Esophagus squamous epithelium (tissue), 5 donors: ENCODE measurements at places on chromosomes 2 and 18. TPM values are rescaled to one million over a fixed set of nuclear protein-coding genes. Genes with fewer than 3 reads are reported as not detected.

The VIL1 gene
- total RNA-seq, result not detected

The EVX2 gene
- total RNA-seq, result not detected

GRCh38 chr2:15672961-15673918, 81.6 kb downstream of the DDX1 start:
- DNase-seq, result no peak
- no peaks in the 10 kb centered on the region for H3K36me3 ChIP-seq
- H3K4me1 ChIP-seq, result peaks cover 5% of the 10 kb centered on the region
- no peak overlapping the region for H3K4me3 ChIP-seq

DNA sequence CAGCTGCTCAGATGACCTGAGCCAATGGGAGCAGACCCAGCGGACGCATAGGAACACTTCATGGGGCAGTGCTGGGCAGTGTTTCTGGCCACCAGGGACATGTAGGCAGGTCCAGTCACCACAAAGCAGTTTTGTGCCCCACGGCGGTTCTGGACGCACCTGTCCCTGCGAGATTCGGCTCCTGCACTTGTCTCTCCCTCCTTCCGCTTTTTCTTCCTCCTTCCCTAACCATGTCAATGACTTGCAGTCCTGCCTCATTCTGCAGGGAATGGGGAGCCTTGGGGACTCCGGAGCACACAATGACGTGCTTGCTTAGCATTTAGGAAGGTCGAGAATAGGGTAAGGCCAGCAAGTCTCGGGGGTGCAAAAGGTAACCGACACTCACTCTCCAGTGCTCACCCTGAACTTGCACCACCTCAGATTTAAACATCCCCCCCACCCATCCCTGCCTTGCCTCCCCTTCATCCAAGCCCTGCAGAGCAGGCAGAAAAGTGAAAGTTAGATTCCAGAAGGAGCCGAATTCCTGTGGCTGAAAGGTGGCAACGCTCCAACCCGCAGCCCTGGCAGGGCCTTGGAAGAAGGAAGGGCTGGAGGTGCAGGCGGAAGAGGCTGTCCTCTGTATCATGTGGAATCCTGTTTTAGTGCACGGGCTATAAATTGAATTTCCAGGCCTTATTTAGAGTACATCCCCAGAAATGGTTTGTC, 40.5 kb upstream of the ATG16L1 start:
- no peaks in the 10 kb centered on the region for H3K4me1 ChIP-seq
- H3K27me3 ChIP-seq, result no peaks in the 10 kb centered on the region
- no peak overlapping the region for H3K4me3 ChIP-seq
- H3K36me3 ChIP-seq, result no peaks in the 10 kb centered on the region
- no peak for DNase-seq

- no peaks in the 10 kb centered on the region for H3K4me1 ChIP-seq
- no peaks in the 10 kb centered on the region for H3K36me3 ChIP-seq
- DNase-seq, result no peak
- H3K27ac ChIP-seq, result no peak overlapping the region
- H3K27me3 ChIP-seq, result no peaks in the 10 kb centered on the region
These were observed 186.8 kb upstream of the LRATD1 start for GRCh38 chr2:14445670-14446069.

DNA sequence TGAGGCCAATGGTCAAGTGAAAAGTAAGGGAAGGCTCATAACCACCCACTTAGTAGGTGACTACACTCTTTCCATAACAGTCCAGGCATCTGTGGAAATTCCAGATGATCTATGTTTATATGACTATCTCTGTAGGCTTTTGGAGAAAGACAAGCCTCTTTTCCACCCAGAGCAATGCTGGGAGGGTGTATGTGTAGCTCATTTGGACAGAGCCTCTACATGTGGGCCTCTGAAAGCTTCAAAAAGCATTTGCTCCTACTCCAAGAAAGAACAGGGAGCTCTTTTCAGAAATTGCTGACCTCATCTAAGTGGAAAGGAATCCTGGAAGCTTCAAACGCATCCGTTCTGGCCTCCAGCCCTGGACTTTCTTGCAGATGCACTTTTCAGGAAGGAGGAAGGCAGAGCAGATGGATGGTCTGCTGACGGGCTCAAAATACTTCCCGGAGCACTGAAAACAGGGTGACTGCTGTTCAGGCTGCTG, 308.7 kb downstream of the LRATD1 start:
- no peaks in the 10 kb centered on the region for H3K4me1 ChIP-seq
- no peaks in the 10 kb centered on the region for H3K36me3 ChIP-seq
- H3K27ac ChIP-seq, result no peak overlapping the region
- H3K27me3 ChIP-seq, result no peaks in the 10 kb centered on the region
- DNase-seq, result no peak

GRCh38 chr18:76824754-76825153, 2.4 kb downstream of the ZNF236 start:
- no peaks in the 10 kb centered on the region for H3K36me3 ChIP-seq
- no peaks in the 10 kb centered on the region for H3K27me3 ChIP-seq
- peak overlapping the region; percentile 79 for H3K27ac ChIP-seq
- H3K4me1 ChIP-seq, result peaks cover 19% of the 10 kb centered on the region
- DNase-seq, result no peak

The RAB6C gene
- not detected for total RNA-seq

GRCh38 chr2:211423018-211423417, 866.6 kb downstream of the CPS1 start:
- no peaks in the 10 kb centered on the region for H3K27me3 ChIP-seq
- no peak overlapping the region for H3K27ac ChIP-seq

DNA sequence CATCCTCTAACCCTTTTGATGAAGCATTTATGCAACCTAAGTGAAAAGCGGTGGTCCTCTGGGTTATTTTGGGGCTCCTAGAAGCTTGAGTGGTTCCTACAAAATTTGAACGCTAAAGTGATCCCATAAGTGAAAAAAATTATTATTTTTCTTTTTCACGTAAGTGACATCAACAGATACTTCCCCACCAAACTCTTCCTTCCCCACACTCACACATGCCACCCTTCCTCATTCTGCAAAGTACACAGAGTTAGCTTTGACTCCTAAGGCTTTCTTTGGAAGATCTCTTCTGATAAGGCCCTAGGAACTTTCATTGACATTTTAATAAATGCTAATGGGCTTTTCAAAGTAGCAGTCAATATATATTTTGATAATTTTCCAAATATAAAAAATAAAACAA, 109.7 kb downstream of the DOCK10 start:
- H3K36me3 ChIP-seq, result no peaks in the 10 kb centered on the region
- no peak overlapping the region for H3K27ac ChIP-seq
- H3K27me3 ChIP-seq, result no peaks in the 10 kb centered on the region
- no peak overlapping the region for H3K4me3 ChIP-seq
- no peak for DNase-seq
- H3K4me1 ChIP-seq, result peaks cover 8% of the 10 kb centered on the region

The EML6 gene
- 1.2 TPM for total RNA-seq

- no peaks in the 10 kb centered on the region for H3K4me1 ChIP-seq
- H3K27me3 ChIP-seq, result no peaks in the 10 kb centered on the region
- no peak for DNase-seq
- H3K4me3 ChIP-seq, result no peak overlapping the region
These were observed 195.5 kb downstream of the CDCA7 start for GRCh38 chr2:173550143-173550542.

The HRH4 gene
- not detected for total RNA-seq

DNA sequence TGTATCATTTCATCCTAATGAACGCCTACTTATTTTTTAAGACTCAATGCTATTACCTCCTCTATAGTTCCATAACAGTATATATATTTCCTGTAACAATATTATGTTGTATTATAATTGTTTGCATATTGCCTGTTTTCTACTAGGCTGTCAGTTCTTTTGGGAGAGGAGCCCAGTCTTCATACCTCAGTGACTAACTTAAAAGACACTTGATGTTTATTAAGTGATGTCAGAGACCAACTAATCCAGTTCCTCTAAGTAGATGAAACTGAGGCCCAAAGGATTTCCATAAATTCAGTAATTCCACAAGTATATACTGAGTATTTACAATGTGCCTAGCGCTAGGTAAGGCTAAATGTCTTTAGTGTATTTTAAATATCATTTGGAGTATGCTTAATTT, 48.9 kb upstream of the AAK1 start:
- H3K27me3 ChIP-seq, result no peaks in the 10 kb centered on the region
- H3K4me3 ChIP-seq, result no peak overlapping the region
- DNase-seq, result no peak

The PSMA8 gene
- not detected for total RNA-seq

DNA sequence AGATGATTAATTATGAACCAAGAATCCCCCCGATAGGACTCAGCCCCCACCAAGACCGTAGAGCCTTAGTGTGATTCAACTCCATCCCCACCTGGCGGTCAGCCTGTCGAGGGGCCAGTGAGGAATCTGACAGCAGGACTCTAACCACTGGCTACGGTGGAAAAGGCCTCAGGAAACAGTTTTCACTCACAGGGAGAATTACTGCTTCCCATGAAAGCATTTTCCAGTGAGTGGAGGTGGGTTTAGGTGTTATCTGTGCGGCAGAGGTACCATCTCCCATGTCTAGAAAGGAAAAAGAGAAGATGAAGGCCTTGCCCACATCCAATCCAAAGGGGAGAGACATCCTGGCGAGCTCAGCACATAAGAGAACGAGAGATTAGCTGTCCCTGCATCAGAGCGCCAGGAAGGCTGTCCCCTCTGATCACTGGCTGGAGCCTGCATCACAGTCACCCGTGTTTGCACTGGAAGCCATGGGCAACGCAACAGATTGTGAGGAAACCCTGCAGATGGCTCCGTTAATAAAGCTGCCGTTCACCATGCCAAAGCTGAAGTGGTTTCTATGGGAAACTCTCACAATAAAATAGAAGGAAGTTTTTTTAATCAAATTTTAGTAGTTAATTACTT, 22.3 kb downstream of the COX7A2L start:
- no peak overlapping the region for H3K27ac ChIP-seq
- H3K4me3 ChIP-seq, result no peak overlapping the region
- no peaks in the 10 kb centered on the region for H3K27me3 ChIP-seq
- DNase-seq, result no peak
- peaks cover 8% of the 10 kb centered on the region for H3K4me1 ChIP-seq

DNA sequence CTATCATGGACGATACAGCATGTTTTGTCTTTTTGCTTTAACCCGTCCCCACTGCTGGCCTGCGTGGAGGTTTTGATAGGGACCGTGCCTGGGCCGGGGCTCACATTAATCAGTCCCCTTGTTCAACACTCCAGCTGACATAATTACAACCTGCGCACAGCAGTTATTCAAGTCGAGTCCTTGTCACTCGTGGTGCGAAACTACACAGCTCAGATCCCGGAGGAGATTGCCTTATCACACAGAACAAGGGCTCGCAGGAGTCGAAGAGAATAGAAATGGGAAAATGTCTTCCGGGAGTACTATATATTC, 304.4 kb downstream of the ZNF407 start:
- H3K27me3 ChIP-seq, result no peaks in the 10 kb centered on the region
- no peak overlapping the region for H3K27ac ChIP-seq
- DNase-seq, result no peak

GRCh38 chr2:36530178-36530982, 67.6 kb downstream of the FEZ2 start:
- peaks cover 34% of the 10 kb centered on the region for H3K36me3 ChIP-seq
- no peak for DNase-seq
- no peak overlapping the region for H3K27ac ChIP-seq
- no peaks in the 10 kb centered on the region for H3K27me3 ChIP-seq
- no peaks in the 10 kb centered on the region for H3K4me1 ChIP-seq
- no peak overlapping the region for H3K4me3 ChIP-seq

- H3K4me1 ChIP-seq, result no peaks in the 10 kb centered on the region
- no peaks in the 10 kb centered on the region for H3K27me3 ChIP-seq
- H3K36me3 ChIP-seq, result peaks cover 7% of the 10 kb centered on the region
- no peak for DNase-seq
- H3K27ac ChIP-seq, result no peak overlapping the region
- H3K4me3 ChIP-seq, result no peak overlapping the region
These were observed 10.2 kb downstream of the AFTPH start for GRCh38 chr2:64534363-64534762.

DNA sequence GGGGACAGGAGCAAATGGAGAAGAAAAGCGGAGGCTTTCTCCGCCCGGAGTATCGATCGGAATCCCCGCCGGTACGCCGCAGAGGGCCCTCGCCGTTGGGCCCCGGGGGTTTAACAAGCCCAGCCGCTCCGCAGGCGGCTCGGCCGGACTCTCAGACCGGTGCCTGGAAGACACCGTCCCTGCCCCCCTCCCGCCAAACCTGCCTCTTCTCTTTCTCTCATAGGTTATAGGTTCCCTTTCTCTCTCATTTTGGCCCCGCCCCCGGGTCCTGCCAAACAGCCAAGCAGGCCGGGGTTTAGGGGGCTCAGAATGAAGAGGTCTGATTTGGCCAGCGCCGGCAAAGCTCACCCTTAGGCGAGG, 4.4 kb downstream of the ONECUT2 start:
- H3K27me3 ChIP-seq, result peaks cover 44% of the 10 kb centered on the region
- DNase-seq, result no peak
- H3K4me1 ChIP-seq, result peaks cover 22% of the 10 kb centered on the region
- H3K4me3 ChIP-seq, result peak overlapping the region; percentile 10
- H3K27ac ChIP-seq, result no peak overlapping the region

- H3K4me1 ChIP-seq, result no peaks in the 10 kb centered on the region
- no peaks in the 10 kb centered on the region for H3K36me3 ChIP-seq
- no peak overlapping the region for H3K27ac ChIP-seq
- H3K27me3 ChIP-seq, result no peaks in the 10 kb centered on the region
These were observed 223.9 kb upstream of the NOL4 start for GRCh38 chr18:34448662-34449061.

DNA sequence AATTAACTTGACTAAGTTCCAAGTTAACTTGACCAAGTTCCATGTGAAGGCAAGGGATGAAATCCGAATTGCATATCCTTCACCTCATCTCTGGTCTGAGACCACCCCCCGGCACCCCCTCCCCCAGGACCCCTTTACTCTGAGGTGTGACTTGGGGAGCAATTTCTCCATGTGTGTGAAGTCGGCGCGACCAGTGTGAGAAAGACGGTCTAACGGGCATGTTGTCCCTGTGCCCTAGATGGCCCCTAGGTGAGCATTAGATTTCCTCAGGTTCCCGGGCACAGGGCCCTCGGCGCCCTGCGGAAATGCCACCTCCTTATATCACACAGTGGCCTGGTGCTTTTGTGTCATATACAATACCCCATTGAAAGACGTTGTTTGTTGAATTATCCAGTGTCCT, 137.1 kb downstream of the CTIF start:
- peaks cover 20% of the 10 kb centered on the region for H3K4me1 ChIP-seq
- no peak overlapping the region for H3K27ac ChIP-seq
- H3K27me3 ChIP-seq, result no peaks in the 10 kb centered on the region
- no peak overlapping the region for H3K4me3 ChIP-seq

GRCh38 chr2:172070936-172071335, 14.4 kb upstream of the DLX1 start:
- H3K27ac ChIP-seq, result no peak overlapping the region
- no peaks in the 10 kb centered on the region for H3K27me3 ChIP-seq
- H3K36me3 ChIP-seq, result no peaks in the 10 kb centered on the region
- no peaks in the 10 kb centered on the region for H3K4me1 ChIP-seq
- H3K4me3 ChIP-seq, result no peak overlapping the region

- no peak for DNase-seq
- H3K27ac ChIP-seq, result no peak overlapping the region
- no peaks in the 10 kb centered on the region for H3K4me1 ChIP-seq
- no peaks in the 10 kb centered on the region for H3K27me3 ChIP-seq
These were observed 56.8 kb downstream of the DSC3 start for GRCh38 chr18:30985753-30986152.

DNA sequence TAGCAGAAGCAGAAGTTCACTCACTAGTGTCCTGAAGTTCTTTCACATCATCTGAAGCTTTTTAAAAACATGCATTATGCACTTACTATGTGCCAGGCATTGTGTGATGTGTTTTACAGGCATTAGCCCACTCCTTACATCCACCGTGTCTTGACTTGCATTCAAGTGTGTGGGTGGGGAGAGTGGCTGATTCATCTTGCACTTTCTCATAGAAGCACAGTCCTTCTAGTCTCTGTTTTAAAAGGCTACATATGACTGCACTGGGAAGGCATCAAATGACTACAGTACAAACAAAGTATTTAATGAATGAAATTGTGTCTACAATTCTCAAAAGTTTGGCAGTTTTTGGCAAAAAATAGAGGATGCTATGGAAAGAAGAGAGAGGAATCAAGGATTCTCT, 21.6 kb upstream of the DSC3 start:
- H3K4me3 ChIP-seq, result no peak overlapping the region
- H3K27me3 ChIP-seq, result no peaks in the 10 kb centered on the region
- no peak overlapping the region for H3K27ac ChIP-seq
